ENCODE measurements at places on chromosomes 5 and 9.

DNA sequence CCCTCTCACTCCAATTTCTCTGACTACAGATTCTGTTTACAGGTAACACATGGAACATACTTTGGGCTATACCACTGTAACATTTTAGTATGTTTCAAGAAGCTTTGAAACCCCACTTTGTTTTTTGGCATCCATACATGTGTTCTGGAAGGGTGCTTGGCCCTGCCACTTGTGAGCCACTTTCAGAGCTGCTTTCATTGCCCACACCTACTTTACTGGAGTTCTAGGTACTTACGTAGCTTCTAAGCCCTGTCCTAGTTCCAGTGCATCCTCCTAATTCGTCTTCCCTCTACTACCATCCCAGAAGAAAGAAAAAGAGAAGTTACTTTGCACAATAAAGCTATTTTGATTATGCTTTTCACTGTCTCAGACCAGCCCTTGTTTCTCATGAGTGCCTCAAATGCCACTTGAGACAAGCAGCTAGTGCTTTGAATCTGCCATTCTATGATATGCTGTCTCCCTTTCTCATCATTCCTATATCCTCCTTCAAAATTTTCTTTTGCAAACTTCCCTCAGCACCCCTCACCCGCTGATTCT is 26.5 kb upstream of the C5orf47 start:
- no peak for DNase-seq

GRCh38 chr5:103450333-103451061 is 112.1 kb downstream of the NUDT12 start:
- DNase-seq = no peak

- no peak for DNase-seq
Observed at GRCh38 chr9:16303506-16303905, 567.0 kb downstream of the BNC2 start.

DNA sequence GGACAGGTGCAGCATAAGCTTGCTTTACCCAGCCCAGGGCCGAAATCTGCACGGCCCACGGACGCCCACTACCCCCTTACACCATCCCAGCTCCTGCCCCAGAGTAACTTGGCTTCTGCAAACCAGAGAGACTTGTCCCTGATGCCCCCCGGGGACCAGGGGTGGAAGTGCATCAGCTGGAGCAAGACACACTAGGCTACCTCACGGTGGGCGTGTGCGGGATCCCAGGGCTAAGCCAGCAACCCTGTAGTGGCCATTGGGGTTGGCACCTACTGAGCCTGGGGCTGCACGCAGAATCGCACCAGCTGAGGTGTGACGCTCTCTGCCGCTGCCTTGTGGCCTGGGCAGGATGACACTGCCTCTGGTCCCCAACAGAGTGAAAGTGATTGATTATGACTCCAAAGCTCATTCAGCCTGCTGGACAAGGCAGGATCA is 6.1 kb upstream of the ZNF79 start:
- DNase-seq = peak; percentile 45

DNA sequence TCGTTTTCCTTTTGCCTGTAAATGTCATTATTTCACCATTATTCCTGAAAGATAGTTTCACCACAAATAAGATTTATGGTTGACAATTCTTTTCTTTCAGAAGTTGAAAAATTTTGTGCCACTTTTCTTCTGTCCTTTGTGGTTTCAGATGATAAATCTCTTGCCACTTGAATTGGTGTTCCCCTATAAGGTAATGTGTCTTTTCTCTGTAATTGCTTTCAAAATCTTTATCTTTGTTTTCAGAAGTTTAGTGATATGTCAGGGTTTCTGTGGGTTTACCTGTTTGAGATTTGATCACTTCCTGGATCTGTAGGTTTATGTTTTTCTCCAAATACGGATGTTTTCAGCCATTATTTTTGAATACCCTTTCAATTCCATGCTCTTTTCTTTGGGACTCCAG is 14.6 kb downstream of the RASA1 start:
- DNase-seq = no peak

- no peak for DNase-seq
Observed at GRCh38 chr5:176350416-176350815, 11.1 kb downstream of the KIAA1191 start.
